ENCODE measurements at places on chromosomes 12 and 14.

DNA sequence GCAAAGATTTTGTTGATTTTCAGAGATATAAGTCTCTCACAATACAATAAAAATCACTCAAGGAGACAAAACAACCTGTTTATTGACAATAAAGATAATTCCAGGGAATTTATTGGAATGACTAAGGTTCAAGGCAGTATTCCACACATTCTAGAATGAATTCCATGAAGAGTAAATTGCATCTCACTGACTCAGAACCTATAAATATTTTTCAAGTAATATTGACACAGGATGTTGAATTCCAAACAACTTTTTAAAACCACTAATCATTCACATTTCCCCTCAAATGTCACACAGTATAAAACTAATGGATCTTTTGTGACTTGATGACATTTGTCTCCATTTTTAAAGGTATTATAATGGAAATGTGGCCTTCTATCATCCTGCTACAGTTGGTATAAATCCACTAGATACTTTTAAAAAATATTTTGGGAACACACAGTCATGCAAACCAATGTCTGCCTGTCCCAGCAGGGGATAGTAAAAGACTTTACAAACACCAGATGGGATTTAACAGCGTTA lies 42.1 kb upstream of the LGR5 start:
- peak; percentile 83 for DNase-seq

GRCh38 chr12:82329508-82329907 lies 28.7 kb downstream of the CCDC59 start:
- DNase-seq: no peak

DNA sequence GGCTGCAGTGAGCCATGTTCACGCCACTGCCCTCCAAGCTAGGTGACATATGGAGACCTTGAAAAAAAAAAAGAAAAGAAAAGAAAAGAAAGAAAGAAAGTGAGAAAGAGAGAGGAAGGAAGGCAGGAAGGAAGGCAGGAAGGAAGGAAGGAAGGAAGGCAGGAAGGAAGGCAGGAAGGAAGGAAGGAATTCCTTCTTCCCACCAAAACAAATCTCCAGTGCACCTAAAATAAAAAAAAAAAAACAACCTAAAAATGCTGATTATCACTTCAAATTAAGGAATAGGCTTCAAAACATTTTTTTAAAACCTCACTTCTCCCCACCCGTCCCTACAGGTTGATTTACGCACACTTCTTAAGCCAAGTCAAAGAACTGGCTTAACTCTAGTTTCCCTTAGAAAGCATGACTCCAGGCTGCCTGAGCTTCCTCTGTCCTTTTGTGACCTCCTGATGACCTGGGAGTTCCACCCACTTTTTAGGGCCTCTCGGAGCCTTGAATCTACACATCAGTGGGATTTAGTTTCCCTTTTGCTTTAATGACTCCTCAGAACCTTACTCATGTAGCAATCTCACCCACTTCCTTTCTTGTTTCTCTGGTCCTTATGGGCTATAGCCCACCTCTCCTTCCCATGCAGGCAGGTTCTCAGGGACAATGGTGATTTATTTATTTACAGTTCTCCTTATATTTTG lies 18.6 kb downstream of the DUSP6 start:
- no peak for DNase-seq

DNA sequence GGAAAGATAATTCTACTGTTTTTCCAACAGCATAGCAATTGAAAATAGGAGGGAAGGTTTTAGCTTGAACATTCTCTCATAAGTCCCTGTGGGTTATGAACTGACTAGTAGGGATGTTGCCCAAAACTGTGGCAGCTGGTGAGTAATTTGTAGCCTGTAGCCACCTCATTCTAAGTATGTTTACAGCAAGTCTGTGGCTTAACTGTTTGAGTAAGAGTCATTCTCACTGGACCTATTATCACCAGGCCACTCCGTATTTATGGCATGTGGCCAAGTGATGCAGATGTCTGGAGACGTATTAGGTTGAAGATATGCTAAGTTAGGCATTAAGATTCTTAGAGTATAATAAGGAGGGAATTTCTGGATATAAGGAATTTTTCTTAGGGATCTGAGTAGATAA lies 458.3 kb downstream of the ETNK1 start:
- peak; percentile 16 for DNase-seq

- DNase-seq: no peak
These were observed at the start of gene ARHGDIB for GRCh38 chr12:14961466-14962152. Gene ARHGDIB, minus strand, starts transcription at chr12:14961601. Its CDS starts 10,889 bp downstream, at chr12:14950712.

DNA sequence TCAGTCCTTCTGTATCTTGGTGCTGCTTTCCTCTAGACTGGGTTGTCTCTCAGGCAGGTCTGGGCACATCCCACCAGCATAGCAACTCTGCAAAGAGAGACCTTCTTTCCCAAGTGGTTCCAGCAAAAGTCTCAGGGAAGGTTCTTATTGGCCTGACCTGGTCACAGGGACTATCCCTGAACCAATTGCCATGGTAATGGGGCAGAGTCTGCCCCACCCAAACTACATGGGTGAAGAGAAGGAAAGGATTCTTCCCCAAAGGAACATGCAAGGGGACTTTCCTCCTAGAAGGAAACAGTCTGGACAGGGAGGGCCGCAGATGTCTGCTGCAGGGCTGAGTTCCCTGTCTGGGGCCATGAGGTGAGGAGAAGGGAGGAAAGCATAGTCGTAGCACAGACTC lies 122.2 kb upstream of the NCOR2 start:
- no peak for DNase-seq

- DNase-seq: peak; percentile 63
These were observed 115.9 kb upstream of the PELI2 start for GRCh38 chr14:56002342-56002741.

GRCh38 chr14:74911221-74911620 lies 11.8 kb downstream of the RPS6KL1 start:
- no peak for DNase-seq

GRCh38 chr14:37247791-37248461 lies 50.2 kb downstream of the MIPOL1 start:
- no peak for DNase-seq

DNA sequence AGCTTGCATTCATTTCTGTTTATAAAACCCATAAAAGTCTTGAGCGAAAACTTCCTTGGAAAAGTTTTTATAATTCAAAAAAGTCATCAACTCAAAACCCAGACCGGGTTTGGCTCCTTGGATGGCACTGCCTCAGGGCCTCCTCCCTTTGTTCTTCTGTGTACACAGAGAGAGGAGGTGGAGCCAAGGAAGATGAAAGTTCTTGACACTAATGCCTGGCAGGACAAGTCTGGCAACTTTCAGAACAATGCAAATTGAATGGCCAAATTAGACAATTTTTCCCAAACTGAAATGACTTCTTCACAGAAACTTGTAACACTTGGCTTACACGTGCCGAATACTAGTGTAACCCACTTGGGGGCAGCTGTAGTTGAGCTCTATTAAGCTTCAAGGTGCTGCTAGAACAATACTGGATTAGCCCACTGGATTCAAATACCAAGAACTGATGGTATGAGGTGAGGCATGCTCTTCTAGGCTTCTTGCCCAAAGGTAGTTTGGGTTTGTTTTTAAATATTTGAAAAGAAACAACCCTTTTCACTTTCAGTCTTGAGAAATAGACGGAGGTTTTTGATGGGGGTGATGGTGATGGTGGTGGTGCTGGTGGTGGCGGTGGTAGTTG lies 86.6 kb upstream of the FRMD6 start:
- DNase-seq: peak; percentile 28

- DNase-seq: no peak
These were observed 68.9 kb downstream of the RALGAPA1 start for GRCh38 chr14:35740215-35740614.

DNA sequence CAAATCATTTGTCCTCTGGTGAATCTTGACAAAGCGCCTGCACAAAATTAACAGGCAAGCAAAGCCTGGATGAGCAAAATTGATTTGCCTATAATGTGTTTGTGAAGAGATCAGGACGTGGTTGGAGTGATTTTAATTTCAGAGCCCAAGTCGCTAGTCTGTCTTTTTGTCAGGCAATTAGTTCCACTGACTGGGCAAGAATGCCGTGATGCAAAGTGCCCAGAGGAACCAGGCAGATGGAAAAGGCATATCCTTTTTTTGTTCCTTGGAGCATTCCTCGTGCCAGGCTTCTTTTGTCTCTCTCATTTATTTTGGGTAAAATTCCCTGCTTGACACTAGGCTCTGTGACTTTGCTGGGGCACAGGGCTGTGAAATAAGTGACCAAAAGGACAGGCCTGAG lies 65.9 kb upstream of the CCDC198 start:
- DNase-seq: no peak

DNA sequence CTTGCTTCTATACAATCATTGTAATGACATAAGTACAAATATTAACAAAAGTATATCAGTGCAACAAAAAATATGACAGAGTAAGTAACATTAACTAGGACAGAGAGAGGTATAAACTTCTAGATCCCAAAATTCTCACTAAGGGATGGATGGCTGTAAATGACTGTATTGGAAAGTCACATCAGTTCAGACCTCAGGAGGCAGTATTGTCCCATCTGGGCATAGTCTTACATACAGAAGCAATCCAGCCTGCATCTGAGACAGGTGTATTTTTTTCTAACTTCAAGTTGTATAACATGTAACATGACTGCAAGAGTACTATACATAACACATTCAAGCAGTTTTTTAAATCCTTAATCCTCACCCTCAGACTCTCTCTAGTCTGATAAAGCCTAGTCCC lies 99.0 kb downstream of the GARIN6 start:
- no peak for DNase-seq

- DNase-seq: peak; percentile 91
These were observed at the start of gene SLC11A2 for GRCh38 chr12:51025836-51026638. Gene SLC11A2, minus strand, starts transcription at chr12:51026384. Its CDS starts 15,656 bp downstream, at chr12:51010728.

DNA sequence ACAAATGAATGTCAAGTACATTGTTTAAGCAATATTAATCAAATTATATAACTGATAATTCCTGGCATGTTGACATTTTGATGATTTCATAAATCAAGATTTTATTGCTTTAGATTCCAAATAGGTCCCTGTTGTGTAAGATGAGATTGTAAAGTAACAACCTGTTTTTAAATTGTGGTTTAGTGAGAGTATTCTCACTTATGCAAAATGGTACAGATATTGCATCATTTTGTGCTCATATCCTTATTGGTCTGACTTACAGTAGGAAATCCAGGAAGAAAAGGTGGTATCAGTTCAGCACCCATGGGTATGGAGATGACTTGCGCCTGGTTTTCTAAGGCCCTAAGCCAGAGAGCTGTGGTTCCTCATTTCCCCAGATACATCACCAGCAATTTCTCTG lies 165.5 kb downstream of the KIF21A start:
- DNase-seq: peak; percentile 6

GRCh38 chr14:104632781-104633180 lies 28.2 kb upstream of the TMEM179 start:
- DNase-seq: no peak

DNA sequence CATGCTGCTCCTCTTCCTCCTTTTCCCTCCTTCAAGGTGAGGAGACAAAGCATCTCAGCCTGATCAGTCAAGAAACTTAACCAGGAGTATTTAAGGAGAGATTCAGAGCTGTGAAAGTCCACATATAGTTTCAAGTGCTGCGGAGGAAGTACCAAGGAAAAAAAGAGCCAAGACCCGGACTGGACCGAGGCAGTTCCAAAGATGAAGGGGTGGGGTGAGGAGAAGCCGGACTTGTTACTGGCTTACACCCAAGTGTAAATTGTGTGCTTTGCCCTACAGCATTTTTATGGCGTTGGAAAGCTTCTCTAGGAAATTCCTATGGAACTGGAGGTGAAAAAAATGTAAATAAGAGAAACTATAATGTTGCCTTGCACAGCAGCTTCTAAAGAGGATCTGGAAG lies 263.1 kb downstream of the GRIN2B start:
- no peak for DNase-seq

DNA sequence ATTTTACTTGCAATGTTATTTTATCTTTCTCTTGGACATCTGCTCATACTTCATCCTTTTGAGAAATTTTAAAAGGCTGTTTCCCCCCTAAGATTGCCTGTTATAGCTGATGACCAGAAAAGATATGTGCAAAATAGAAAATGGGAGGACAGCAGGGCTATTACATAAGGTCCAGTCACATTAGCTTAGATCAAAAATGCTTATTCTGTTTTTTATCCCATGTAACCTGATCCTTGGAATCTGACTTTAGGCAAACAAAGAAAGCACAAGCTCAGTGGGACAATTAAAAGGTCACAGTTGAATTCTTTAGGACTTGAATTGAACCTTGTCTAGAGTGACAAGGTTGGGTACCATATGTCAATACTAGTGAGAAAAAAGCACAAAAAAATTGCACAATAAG lies 65.1 kb upstream of the TRHDE start:
- DNase-seq: no peak

DNA sequence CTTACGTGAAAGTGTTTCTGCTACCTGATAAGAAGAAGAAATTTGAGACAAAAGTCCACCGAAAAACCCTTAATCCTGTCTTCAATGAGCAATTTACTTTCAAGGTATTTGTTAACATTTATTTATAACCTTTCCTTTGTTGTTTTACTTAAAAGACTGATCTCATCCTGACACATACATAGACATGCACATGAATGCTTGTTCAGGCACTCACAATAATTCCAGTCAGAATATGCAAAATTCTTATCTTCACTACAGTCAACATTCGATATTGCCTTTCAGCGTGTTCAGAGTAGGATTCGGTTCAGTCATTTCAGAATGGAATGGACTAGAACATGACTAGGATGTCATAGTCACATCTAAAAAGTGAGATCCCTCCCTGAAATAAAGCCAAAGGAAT lies 394.6 kb downstream of the PAWR start:
- DNase-seq: no peak

GRCh38 chr14:28059254-28059653 lies 707.3 kb upstream of the FOXG1 start:
- no peak for DNase-seq

DNA sequence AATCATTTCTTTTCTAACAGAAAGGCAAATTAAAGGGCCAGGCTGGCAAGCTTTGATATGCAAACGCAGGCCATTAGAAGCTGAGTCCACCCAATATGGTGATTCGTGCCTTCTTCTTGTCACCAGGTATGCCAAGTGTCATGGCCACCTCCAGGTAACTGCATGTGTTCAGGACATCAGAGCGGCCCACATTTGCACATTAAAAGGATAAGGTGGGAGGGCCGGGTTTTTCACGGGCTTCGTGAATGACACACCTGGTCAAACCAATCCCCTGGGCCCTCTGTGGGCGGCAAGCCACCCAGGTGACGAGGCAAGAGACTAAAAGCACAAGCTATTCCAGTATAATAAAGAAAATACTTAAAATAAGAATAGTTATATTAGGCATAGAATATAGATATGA lies 75.9 kb upstream of the TSPAN11 start:
- DNase-seq: no peak

DNA sequence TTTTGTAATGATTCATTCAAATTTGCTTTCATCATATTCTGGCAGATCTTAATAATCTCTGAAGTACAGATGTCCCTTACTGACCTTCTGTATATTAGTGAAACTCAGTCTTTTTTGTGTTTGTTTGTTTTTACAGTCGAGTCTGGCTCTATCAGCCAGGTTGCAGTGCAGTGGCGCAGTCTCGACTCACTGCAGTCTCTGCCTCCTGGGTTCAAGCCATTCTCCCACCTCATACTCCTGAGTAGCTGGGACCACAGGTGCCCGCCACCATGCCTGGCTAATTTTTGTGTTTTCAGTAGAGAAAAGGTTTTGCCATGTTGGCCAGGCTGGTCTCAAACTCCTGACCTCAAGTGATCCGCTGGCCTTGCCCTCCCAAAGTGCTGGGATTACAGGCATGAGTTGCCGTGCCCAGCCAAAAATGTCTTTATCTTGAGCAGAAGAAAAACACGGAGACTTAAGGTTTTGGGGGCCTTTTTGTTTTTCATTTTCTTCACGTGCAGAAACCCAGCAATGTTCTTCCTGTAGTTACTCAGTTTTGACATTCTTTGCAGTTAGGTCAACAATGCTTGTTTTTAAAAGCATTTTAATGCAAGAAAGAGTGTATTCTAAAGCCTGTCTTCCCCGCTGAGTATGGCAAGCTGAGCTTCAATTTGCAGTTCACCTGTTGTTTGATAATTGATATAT lies 79.5 kb downstream of the FAR2 start:
- DNase-seq: no peak

- no peak for DNase-seq
These were observed 328.0 kb downstream of the NRXN3 start for GRCh38 chr14:78498062-78498595.
